ENCODE measurements at places on chromosomes 1 and 21.

GRCh38 chr1:234758851-234759250 is 148.9 kb upstream of the IRF2BP2 start:
- DNase-seq = no peak

DNA sequence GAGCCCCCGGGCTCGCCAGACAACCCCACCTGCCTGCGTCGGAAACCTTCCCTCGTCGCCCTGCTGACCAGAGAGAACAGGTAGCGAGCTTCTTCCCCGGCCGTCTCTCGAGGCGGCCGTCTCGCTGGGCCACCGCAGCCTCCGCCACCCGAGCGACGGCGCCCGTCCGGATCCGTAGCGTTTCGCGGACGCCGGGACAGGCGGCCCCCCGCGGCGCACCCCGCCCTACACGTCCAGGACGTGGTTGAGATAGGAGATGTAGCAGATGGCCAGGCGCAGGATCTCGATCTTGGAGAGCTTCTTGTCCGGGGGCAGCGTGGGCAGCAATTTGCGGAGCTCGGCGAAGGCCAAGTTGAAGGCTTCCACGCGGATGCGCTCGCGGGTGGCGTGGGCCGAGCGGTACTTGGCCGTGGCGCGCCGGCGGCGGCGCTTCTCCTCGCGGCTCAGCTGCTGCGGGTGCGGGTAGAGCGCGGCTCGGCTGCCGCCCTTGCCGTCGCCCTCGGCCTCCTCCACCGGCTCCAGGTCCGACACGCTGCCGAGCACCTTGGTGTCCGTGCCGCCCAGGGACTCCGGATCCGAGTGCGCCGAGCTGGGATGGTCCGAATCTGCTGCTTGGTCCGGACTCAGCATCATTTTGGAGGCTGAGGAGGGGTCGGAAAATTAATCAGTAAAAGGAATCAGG is 3.0 kb downstream of the NHLH2 start:
- DNase-seq = peak; percentile 3

- DNase-seq = no peak
Observed at GRCh38 chr1:156938813-156939212, 18.4 kb downstream of the LRRC71 start.

DNA sequence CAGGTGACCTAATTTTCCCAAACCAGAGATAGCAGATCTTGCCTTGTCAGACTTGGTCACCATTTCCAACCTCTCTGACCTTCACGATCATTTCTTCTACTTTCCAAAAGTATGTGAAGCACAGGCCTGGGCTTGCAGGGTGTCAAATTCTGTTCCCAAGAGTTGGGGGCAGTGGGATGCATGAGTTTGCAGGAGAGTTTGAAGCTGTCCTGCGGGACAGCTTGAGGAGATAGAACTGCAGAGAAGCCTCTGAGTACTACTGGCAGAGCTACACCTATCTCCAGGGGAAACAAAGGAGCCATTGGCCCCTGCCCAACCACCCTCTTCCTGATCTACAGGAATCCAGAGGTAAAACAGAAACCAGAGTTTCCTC is 11.3 kb downstream of the TXNIP start:
- no peak for DNase-seq

GRCh38 chr1:39214021-39214713 is 9.7 kb downstream of the MACF1 start:
- peak; percentile 69 for DNase-seq

DNA sequence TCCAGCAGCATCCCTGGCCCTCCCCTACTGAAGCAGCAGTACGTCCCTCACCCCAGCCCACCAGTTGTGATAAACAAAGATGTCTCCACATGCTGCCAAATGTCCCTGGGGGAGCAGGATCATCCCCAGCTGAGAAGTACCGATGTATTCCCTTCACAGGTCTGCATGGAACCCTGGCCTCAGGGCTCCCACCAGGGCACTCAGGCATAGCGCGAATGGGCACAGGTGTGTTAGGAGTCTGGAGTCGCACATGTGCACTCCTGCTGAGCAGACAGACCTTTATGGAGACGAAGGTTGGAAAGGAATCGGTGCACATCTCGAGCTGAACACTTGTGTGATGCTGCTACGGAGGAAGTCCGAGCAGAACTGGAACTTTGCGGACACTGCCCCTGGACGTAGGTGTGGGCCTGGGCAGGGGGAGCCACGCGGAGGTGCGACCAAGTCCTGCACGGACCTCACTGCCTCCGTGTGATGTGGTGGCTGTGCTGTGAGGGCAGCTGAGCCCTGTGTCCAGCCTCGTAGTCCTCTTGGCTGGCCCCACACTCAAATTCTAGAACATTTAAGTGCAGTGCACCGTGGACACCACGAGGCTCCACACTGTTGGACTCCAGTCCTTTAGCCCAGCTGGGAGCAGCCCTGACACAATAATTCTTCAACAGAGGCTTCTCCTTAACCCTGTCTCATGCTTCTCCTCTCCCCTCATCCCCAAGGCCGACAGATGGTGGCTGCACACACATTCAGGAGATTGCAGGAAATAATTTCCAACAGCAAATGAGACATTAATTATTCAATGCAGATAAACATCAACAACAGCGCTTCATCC is 43.4 kb downstream of the RSPH1 start:
- no peak for DNase-seq

GRCh38 chr21:42214081-42214750 is 4.7 kb upstream of the ABCG1 start:
- no peak for DNase-seq

DNA sequence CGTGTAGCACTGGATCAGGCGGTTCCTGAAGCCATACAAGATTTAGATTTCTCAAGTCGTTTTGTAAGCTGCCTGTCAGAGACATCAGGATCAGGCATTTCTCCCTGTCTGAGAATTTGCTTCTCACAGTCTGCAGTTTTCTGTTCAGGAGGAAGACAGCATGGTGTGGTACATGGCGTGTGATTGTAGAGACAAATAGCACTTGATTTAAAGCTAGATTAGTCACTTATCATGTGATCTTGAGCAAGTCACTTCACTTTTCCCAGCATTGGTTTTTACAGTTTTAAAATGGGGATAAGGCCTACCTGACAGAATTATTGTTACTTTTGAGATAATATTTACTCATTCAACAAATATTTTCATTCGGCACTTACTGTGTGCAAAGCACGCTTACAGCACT is 63.3 kb downstream of the AK4 start:
- no peak for DNase-seq

DNA sequence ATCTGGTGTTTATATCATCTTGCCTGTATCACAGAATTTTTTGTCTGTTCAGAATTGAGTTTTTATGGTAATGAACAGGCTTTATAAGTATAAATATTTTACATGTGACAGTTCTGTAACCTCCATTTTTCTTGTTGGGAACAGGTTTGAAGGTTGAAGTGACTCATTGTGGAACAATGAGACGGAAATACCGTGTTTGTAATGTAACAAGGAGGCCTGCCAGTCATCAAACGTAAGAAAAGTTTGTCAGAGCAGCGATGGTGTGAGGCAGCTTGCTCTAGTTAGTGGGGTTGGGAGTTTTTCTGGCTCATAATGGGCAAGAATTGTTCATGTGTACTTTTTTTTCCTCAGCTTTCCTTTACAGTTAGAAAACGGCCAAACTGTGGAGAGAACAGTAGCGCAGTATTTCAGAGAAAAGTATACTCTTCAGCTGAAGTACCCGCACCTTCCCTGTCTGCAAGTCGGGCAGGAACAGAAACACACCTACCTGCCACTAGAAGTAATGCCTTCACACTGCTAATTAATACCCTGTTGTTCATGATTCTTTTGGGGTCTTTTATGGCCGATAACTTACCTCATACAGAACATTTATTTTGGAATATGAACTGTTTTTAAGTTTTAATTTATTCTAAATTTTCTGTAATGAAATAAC is 75.2 kb upstream of the TEKT2 start:
- DNase-seq = peak; percentile 59

- peak; percentile 59 for DNase-seq
Observed at GRCh38 chr1:114310695-114311271, 157.1 kb upstream of the SYT6 start.

GRCh38 chr1:45945426-45945825 is 142.0 kb downstream of the MAST2 start:
- DNase-seq = no peak

- no peak for DNase-seq
Observed at GRCh38 chr21:35063428-35064172, 14.5 kb upstream of the RUNX1 start.

GRCh38 chr1:41840592-41841246 is 78.0 kb downstream of the HIVEP3 start:
- no peak for DNase-seq

DNA sequence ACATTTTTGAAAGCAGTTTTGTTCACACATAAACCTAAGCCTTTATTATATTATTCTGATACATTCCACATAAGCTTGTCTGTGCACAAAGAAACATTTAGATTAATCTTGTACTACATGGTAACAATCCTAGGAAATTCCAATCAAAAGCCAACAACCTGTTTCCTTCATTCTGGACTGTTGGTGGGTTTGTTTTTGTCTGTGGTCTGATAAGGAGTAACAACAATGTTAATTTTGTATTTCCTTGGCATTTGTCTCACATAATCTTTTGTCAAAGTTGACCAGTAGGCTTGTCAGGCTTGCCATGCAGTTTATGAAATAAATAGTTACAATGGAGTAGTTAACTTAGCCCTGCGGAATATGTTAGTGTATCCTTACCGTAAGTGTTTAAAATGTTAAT is 183.3 kb downstream of the DHRS3 start:
- DNase-seq = no peak

- DNase-seq = no peak
Observed at GRCh38 chr21:38346286-38346685, 89.5 kb downstream of the KCNJ15 start.

- DNase-seq = no peak
Observed at GRCh38 chr21:33858667-33859372, 56.8 kb downstream of the ATP5PO start.

DNA sequence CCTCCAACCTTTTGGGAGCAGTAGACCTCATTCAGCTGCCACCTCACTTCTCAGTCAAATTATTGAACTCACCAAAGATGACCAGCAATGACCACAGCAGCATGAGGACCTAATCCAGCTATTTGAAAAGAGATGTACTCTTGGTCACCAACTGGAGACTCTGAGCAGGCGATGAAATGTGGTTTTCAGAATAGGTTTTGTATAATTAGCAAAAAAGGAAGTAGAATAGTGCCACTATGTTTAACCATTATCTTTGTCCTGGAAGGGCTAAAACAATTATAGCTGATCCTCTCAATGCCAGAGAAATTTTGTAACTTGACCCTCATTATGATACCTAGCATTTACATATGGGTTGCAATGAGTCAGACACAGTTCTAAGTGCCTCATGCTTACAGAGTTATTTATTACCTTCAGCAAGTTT is at the start of gene FCRL2:
Gene FCRL2 (minus strand): TSS at position 162 of the 421 bp plus-strand sequence. CDS start 59 bp downstream, at position 103.
- DNase-seq = no peak

DNA sequence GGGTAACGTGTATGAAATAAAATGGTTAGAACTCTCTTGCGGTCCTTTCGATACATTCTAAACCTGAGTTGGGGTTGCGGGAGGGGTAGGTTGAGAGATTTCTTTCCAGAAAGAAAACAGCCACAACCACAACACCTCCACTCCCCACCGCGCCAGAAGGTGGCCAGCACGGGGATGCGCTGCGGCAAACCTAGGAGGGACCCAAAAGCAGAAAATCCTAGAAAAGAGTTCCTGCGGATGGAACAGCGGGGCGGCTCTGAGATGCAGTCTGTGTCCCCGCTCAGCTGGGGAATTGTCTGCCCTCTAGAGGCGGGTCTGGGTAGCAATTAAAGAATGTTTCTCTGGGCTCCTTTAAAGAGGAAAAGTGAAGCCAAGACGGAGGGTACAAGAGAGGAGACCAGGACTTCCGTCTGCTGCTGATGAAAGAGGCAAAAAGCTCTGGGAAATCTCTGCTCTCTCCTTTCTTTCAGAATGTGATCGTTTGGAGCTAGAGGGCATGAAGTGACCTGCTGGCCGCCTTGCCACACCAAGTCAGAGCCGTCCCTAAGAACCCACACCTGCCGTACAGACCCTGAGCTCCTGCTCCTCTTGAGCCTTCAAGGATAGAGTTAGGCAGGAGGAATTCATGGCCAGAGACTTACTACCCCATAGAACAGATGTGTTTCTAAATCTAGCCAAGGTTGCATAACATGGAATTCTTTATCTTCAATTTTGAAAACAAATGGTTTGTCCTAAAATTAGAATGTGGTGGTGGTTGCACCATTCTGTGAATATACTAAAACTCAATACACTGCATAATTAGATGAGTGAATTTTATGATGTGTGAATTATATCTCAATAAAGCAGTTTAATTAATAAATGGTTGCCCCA is 46.5 kb upstream of the COA6 start:
- peak; percentile 54 for DNase-seq

GRCh38 chr1:174659823-174660222 is 212.1 kb downstream of the GPR52 start:
- peak; percentile 30 for DNase-seq

- DNase-seq = no peak
Observed at GRCh38 chr1:62263814-62264353, 55.4 kb downstream of the KANK4 start.
